Adrenal gland (tissue), 19 donors: ENCODE measurements at places on chromosomes 1 and 21. TPM values are rescaled to one million over a fixed set of nuclear protein-coding genes. Genes with fewer than 3 reads are reported as not detected.

DNA sequence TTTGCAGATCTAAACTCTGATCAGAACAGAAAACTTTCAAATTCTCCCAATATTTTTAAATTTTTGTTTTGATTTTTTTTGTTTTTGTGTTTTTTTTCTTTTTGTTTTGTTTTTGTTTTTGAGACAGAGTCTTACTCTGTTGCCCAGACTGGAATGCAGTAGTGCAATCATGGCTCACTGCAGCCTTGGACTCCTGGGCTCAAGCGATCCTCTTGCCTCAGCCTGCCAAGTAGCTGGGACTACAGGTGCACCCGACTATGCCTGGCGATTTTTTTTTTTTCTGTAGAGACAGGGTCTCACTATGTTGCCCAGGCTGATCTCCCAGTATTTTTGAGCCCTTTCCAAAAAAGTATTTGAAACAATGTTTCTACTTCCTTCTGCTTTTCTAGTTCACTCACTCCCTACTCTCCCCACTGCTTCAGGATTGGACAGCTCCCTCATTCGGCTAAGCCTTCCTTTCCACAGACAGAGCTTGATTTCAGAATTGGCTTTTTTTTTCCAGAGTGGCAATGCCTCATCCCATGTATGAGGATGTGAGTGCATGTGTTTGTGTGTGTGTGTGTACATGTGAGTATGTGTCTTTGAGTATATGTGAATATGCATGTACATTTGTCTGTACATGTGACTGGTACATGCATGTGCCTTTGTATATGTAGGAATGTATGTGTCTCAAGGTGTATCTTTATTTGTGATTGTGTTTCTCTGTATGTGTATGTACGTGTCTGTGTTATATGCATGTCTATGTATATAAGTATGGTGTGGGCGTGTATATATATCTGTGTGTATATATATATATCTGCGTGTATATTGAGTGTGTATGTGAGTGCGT lies 11.9 kb downstream of the LHX4 start:
- no peak for DNase-seq

DNA sequence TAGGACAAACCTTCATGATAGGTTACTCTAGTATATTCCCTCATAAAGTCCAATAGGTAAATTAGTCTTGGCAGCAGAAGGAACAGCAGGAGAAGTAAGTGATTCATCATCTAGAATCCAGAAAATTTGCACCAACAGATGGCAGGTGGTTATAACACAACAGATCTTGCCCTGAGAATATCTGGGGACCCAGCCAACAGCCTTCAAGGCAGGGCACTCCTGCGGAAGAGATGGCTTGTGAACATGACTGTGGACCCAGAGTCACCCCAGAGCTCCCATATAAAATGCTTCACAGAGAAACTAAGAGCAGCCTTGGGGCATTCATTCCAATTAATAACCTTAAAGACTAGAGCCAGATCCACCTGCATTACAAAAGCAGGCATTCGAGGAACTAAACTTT lies 7.9 kb upstream of the PLA2G2C start:
- no peak for DNase-seq

Gene KDF1
- 1.8 TPM for total RNA-seq

DNA sequence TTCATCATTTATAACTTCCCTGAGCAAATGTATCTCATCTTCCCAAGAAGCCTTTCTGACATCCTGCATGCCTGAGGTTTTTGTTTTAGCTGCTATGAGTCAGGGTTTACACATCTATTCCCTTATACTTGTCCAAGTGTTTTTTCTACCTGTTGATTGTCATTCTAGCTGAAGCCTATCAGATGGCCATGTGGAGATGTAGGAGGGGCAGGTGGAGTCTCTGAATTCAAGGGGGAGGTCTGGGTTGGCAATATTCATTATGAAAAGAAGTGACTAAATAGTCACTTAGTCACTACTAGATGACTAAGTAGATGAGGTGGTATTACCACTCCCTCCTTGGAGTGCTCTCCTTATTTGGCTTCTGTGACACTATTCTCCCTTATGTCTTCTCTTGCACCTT lies 52.4 kb downstream of the XCL1 start:
- DNase-seq = no peak

- no peak for DNase-seq
These were observed 9.7 kb downstream of the CA6 start for GRCh38 chr1:8955406-8955805.

DNA sequence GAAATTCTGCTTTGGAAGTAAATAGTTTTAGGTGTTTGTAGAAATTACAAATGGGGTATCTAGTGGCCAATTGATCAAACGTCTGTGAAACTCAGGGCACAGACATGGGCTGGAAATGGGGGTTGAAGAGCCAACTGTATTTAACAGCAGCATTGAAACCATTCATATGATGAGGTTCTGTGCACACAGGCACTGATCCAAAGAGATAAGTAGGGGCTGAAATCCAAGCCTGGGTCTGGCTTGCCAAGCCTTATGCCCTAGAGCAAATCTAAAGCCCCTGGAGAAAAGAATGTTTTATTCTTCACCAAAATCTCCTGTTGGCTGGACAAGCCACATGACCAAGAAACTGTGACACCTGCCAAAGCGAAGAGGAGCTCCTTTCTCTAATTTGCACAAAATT lies 67.6 kb upstream of the ST6GALNAC5 start:
- no peak for DNase-seq

DNA sequence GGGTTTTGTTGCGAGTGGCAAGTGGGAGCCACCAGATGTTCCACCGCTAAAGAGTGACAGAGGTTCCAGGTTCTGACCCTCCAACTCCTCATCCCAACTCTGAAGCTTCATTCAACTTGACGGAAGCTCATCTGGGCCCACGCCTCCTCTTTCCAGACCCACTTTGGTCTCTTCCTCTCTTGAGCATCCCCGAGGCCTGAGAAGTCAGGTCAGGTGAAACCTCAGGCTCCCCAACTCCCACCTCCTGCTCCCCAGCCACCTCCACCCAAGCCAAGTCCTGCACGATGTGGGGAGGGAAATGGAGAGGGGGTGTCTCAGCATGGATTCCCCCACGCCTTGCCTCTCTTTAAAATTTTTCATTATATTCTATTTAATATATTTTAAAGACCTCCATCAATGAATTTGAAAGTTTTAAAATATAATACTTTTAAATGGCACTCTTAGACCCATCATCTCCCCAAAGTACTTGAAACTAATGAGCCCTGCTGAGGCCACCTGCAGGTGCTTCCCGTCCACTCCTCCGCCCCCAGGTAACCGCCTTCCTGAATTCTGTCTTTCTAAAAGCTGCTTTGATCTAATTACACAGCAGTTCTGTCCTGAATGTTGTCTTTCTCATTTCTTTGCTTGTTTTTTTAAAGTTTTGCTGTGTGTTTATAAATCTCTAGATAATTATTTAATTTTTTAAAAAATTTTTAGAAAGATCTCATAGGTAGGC lies 238.1 kb downstream of the KAZN start:
- no peak for DNase-seq
